ENCODE measurements at places on chromosomes 12 and 14.

GRCh38 chr12:42744539-42745182, 155.1 kb upstream of the PRICKLE1 start:
- DNase-seq: no peak

- no peak for DNase-seq
Measured at GRCh38 chr12:52084491-52085231, 5.2 kb downstream of the SMIM41 start.

DNA sequence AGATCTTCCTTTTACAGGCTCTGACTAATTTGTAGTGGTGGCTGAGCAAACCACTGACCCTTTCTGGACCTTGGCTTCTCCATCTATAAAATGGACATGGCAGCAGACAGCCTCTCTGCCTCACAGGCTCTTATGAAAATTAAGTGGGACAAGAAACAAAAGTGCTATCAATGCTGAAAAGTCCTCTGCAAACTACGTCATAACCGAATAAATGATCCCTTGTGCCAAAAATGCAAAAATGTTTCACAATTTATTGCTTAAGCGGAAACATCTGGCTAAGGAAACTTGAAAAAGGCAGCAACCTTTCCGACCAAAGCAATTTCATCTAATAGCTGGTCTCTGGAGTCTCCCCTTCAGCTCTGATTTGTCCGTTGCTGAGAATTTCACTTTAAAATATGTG, 108.5 kb upstream of the PLXNC1 start:
- DNase-seq: peak; percentile 64

GRCh38 chr12:24905431-24905830, 43.5 kb downstream of the BCAT1 start:
- no peak for DNase-seq

- DNase-seq: no peak
Measured at GRCh38 chr14:71400871-71401321, 493.6 kb downstream of the PCNX1 start.
